Cortex of kidney (tissue), 1 donor: ENCODE measurements at places on chromosomes 11 and 22.

DNA sequence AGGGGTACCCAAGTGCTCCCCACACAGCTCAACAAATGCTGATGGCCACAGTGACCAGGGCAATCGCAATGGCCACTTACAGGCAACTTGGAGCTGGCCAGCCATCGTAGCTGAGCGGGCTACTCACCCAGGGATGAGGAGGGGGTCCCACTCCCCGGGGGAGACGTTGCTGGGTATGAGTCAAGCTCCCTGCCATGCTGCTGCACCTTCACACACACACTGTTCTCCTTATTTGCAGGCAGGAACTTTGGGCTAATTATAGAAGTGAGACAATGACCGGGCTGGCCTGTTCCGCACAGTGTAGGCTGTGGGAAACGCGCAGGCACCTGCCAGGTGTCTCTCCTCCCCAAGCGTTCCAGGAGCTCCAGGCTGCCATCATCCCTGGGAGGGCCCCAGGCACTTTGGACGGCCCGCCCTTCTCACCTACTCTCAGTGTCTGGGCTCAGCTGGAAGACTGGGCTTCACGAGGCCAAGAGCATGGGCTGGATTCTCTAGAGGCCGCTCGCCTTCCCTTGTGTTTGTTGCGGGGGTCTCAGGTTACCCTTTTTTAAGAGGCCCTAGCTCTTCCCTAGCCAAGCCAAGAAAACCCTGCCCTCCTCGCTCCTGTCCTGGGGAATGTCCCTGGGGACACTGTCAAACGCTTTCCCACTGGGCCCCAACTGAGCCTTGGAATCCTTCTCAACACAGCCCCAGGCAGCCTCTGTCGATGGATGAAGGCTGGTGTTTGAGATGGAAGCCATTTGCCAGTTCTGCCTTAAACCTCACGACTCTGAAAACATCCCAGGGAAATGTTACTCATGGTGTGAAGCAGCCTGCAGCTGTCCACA is 73.0 kb downstream of the RTL6 start:
- no peak for DNase-seq

DNA sequence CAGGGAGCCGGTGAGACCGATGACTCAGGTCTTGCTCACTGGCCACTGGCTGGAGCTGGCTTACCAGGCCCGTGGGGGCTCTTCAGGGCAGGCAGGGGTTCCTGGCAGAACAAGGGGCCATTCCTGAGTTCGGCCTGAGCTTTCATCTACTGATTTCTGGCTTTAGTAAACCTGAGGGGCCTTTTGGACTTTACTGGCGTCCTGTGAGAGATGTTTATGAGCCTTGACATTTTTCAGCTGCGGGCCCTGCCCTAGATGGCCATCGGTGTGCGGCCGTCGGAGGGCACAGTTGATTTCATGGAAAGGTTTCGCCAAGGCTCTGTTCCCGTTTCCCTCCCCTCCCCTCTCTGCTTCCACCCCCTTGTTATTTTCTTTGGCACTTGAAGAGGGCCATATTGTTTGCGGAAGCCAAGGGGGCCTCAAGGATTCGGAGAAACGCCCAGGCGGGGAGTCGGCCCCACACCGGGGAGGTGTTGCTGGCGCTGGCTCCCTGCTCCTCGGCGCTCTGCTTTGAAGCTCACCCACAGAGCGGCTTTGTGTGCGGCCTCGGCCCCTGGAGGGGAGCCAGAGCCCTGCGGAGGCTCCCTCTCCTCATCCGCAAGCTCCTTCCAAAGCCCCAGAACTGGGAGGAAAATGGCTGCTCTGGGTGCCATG is 17.7 kb downstream of the ELF5 start:
- no peak for DNase-seq

- DNase-seq: no peak
Observed at GRCh38 chr11:69259096-69259495, 34.9 kb upstream of the MYEOV start.

DNA sequence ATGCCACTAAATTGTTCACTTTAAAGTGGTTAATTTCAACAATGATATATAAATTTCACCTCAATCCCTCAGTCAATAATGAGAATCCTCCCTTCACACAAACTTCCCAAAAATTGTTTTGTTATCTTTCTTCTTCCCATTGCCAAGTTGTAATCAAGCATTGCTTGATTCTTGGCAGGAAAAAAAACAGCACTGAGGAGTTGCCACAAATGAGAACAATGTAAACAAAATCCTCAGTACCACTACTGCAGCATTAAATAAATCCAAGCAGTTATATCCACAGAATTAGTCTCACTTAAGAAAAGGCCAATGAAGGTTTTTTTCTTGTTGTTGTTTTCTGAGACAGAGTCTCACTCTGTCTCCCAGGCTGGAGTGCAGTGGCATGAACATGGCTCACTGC is 38.2 kb downstream of the FAM168A start:
- DNase-seq: no peak

DNA sequence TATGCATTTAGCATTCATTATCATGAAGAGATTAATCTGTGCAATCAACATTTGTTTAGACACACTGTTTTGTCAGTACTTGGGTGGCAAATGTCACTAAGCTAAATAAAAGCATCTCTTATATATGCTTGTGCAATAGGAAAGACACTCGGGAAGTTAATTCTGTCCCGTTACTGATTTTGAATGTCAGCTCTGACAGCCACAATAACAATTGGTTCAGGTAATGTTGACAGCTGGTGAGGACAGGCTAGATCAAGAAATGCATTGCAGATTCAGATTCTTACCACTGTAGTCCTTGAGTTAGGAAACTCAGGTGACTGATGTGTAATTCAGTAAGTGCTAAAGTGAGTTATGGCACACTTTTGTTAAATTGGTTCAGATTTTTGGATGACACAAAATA is 523.8 kb upstream of the FAT3 start:
- DNase-seq: no peak

DNA sequence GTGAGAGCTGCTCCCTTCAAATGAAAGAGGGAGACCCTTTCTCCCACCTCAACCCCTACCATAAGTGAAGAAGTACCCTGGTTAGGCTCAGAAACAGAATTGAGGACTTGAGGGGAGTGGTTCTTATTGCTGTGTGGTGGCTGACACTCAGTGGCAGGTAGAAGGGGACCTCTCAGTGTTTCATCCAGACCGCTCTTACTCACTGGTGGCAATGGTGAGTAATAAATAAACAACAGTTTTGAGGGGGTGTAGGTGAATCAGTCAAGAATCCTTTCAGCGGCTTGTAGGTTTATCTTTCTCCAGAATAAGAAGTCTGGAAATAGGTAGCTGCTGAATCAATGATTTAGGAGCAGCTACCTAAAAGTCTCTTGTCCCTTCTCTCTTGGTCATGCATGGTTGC is 403.4 kb upstream of the B3GAT1 start:
- DNase-seq: no peak

GRCh38 chr11:72712841-72713240 is 38.6 kb upstream of the PDE2A start:
- DNase-seq: no peak

GRCh38 chr22:31029276-31029675 is 51.8 kb upstream of the SMTN start:
- no peak for DNase-seq

- DNase-seq: no peak
Observed at GRCh38 chr22:43273902-43274484, 69.2 kb downstream of the SCUBE1 start.

- DNase-seq: no peak
Observed at GRCh38 chr11:1167256-1167655, 9.5 kb downstream of the MUC5AC start.

DNA sequence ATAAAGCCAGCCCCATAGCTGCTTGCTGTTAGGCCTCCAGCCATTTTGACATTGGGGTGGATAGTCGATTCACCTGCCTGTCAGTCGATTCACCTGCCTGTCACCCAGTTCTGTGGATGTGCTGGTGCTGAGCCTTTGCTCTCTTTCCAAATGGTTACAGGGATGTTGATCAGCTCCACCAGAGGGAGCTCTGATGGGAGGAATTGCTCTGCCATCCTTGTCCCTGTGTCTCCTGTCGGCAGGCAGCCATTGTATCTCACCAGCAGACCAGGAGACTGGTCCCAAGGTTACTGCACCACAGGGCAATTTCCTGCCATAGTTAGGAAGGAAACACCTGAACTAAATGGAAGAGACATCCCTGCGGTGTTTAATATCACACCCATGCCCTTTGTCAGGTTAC is 6.1 kb downstream of the MPEG1 start:
- no peak for DNase-seq

- DNase-seq: no peak
Observed at GRCh38 chr22:45804986-45805325, 133.3 kb downstream of the ATXN10 start.

GRCh38 chr11:112634551-112634950 is 326.7 kb upstream of the NCAM1 start:
- no peak for DNase-seq

GRCh38 chr11:102850973-102851745 is 7.8 kb upstream of the MMP3 start:
- DNase-seq: no peak

DNA sequence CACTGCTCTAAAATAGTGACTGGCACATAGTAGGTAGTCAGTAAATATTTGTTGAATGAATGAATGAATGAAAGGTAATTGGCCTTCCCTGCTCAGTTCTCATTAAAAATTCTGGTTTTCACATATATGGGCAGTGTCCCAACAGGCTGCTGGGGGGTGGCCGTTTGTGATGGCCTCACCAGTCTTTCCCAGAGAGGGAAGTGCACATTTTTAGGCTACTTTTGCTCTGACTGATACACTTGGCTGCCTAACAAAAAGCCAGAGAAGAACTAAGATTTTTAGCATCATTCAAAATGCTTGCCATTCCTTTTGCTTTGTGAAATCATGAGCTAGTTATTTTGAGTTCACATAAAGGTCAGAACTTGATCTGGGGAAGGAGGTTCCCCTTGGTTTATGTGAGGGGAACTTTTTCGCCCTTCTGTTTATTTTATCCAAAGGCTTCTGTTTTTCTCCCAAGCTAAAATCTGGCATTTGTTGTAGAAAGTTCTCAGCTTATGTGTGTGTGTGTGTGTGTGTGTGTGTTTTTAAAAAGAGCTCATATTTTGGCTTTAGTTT is 83.1 kb downstream of the PTPRJ start:
- no peak for DNase-seq

DNA sequence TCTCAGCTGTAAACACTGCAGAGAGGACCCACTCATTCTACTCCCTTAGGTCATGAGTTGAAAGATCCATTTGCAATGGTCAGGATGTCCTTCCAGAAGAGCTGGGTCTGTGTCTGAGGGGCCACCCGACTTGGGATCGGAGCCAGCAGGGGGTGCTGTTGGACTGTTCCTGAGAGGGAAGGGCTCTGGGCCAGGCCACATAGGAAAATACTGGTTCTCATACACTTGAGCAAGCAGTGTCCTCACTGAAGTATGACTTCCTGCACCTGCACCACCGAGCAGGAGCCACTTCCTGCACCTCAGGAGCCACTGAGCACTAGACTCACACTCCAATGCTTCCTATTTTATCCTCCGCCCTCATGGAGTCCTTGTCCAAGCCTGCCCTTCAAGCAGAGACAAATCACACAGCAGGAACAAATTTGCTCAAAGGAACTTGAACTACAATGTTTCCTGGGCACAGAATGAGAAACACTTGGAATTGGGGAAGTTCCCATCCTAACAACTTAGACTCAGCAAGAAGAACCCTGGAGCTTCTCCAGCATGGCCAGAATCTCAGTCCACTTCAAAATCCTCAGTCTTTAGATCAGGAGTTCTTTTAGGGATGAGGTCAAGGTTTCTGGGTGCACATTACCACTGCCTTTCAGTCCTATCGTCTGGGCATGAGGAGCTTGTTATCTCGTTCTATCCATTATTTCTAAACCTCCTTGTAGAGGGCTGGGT is 36.6 kb upstream of the VPREB1 start:
- DNase-seq: no peak

- DNase-seq: no peak
Observed at GRCh38 chr11:44817207-44817949, 90.6 kb downstream of the TSPAN18 start.

- no peak for DNase-seq
Observed at GRCh38 chr11:121257976-121258375, 34.6 kb upstream of the SC5D start.

- DNase-seq: no peak
Observed at GRCh38 chr11:61114913-61115312, 12.6 kb downstream of the CD5 start.

DNA sequence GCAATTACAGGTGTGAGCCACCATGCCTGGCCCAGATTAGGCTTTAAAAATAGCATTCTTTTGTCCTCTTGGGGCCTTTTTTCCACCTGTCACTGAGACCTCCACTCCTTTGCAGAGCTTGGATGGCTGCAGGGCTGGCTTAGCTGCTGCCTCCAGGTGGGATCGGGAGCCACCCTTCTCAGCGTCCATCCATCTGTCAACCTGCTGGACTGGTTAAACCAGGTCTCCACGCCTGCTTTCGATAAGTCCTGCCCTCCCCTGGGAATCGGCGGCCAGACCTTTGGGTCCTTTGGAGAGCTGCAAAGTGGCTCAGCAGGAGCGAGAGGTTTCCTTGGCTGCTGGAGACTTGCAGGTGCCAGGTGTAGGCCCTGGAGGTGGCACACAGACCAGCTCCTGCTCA is 23.4 kb upstream of the GRAMD4 start:
- no peak for DNase-seq

DNA sequence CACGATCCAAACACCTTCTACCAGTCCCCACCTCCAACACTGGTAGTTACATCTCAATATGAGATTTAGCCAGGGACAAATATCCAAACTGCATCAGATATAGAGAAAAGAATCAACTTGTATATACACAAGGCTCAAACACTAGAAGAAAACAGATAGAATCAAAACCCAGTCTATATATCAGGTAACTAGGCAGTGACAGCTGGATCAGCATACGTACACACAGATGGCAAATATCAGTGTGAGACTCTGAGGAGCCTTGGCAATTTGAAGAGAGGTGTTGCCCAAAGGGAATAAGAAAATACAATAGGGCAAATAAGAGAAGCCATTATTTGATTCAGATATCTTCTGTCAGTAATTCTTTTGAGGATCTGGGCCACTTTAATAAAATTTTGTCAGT is 951.3 kb upstream of the CHORDC1 start:
- no peak for DNase-seq

- no peak for DNase-seq
Observed at GRCh38 chr11:114207096-114207495, 89.1 kb upstream of the NNMT start.

DNA sequence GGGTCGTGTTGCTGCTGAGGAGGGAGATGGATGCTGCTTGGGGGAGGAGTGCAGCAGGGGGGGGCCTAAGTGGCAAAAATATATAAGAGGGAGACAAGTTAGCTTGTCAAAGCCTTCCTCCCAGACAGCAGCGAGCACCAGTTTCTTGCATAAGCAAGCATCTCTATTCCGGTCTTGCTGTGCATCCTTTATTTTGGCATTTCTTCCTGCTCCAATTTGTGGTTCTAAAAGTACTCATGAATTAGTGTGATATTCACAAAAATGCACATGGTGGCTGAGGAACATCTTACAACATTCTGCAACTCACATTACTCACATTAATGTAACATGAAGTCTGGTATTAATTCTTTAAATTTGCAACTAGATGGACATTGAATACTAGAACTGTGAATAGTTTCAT is 32.1 kb downstream of the GDPD5 start:
- DNase-seq: no peak

- DNase-seq: no peak
Observed at GRCh38 chr11:18379201-18379600, 15.2 kb upstream of the LDHA start.
